Fibroblast of skin of back (primary cell): ENCODE measurements at places on chromosomes 1 and 21.
A peak's percentile ranks its signal among the peaks of the same experiment; 100 is the strongest.

GRCh38 chr1:220786337-220787068, at the start of gene MTARC1:
Gene MTARC1 (plus strand): TSS chr1:220786913. CDS start chr1:220786945, 32 bp downstream.
- peak; percentile 45 for DNase-seq

DNA sequence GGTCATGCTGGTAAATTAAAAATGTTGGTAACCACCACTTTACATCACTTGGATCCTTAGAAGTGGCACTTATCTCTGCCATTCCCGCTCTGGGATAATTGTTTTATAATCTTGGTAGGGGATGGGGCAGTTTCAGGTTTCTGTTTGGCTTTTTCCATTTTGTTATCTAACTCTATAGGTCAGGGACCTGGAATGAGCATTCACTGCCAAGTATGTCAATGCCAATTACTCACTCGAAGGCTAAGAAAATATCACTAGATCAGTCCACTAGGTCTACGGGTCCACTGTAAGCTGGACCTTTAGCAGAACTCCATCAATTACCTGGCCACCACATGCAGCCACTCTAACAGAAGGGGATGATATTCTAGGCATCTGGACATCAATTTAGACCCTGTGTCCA, 4.5 kb upstream of the DIP2A start:
- no peak for DNase-seq

GRCh38 chr1:63621698-63622097, 28.5 kb downstream of the PGM1 start:
- peak; percentile 8 for DNase-seq

- no peak for DNase-seq
Observed at GRCh38 chr1:207230441-207230840, 91.0 kb upstream of the CD55 start.

DNA sequence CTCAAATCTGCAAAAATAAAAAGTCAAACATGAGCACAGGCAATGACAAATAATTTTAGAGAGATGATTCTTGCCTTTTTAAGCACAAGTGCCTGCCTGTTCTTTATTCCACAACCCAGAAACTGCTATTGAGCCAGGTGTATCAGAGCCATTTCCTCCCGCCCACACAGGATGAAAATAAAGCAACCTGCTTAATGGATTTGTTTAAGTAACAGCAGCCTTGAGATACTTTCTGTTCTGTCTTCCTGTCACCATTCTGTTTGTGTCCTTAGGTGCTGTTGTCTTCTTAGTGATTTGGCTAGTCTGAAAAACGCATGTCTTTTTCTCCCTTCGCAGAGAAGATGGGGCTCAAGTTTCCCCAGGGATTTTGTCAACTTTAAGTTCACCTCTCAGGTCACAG, 11.4 kb downstream of the RPE65 start:
- no peak for DNase-seq

- peak; percentile 93 for DNase-seq
Observed at GRCh38 chr21:33968080-33968994, 52.7 kb upstream of the ATP5PO start.
